ENCODE measurements at places on chromosomes 12 and 14. TPM values are rescaled to one million over a fixed set of nuclear protein-coding genes. Genes with fewer than 3 reads are reported as not detected.

ARHGAP9 gene
- 187 TPM for polyA plus RNA-seq

RDH12 gene
- polyA plus RNA-seq: not detected

TPH2 gene
- not detected for polyA plus RNA-seq

SLC25A47 gene
- not detected for polyA plus RNA-seq

KLHL33 gene
- polyA plus RNA-seq: not detected

GRIP1 gene
- 0.60 TPM for polyA plus RNA-seq

CELA1 gene
- 2.0 TPM for polyA plus RNA-seq

DNA sequence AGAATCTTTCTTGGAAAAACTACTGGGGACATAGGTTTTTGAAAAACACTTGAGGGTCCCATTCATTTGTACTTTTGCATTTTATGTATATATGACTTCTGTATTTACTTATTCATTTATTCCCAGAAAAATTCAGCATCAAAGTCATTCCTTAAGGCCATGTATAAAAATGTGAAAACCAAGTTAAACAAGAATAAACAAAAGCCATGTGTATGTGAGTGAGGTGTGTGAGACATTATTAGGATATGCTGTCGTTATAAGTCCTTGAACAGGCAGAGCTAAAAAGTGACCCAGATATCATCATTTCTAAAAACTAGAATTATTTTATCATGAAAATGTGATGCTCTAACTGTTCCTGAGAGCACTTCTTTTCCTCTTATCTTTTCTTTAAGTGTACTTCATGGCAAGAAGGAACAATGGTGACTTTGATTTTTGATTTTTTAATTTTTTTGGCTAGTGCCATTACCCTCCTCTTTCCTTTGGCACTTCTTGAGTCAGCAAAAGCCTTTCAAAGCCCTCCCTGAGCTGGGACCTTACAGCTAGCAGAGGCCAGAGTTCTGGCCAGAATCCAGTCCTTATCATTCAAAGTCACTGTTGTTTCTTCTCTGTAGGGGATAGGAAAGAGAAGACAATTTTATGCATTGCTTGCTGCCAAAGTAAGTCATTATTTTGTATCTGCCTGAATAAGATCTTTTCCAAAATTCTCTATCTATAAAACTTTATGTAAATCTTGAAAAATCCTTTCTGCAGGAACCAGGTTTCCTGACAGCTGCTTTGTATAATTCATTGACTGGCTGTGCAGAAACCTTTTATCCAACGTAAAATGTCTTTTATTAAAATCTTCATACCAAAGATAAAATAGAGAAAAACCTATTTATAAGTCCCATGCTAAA, 419.7 kb upstream of the PRICKLE1 start:
- H3K4me1 ChIP-seq: no peaks in the 10 kb centered on the region
- H3K27me3 ChIP-seq: no peaks in the 10 kb centered on the region
- no peak overlapping the region for H3K27ac ChIP-seq
- H3K36me3 ChIP-seq: no peaks in the 10 kb centered on the region
- no peak for DNase-seq
- no peak overlapping the region for H3K4me3 ChIP-seq

DNA sequence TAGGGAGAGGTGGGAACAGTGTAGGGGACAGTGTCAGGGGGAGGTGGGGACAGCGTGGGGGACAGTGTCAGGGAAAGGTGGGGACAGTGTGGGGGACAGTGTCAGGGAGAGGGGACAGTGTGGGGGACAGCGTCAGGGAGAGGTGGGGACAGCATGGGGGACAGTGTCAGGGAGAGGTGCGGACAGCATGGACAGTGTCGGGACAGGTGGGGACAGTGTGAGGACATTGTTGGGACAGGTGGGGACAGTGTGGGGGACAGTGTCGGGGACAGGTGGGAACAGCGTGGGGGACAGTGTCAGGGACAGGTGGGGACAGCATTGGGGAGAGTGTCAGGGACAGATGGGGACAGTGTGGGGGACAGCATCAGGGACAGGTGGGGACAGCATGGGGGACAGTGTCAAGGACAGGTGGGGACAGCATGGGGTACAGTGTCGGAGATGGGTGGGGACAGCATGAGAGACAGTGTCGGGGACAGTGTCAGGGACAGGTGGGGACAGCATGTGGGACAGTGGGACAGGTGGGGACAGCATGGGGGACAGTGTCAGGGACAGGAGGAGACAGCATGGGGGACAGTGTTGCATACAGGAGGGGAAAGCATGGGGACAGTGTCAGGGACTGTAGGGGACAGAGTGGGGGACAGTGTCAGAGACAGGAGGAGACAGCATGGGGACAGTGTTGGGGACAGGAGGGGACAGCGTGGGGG, 139.0 kb downstream of the TMEM121 start:
- no peak overlapping the region for H3K4me3 ChIP-seq
- no peaks in the 10 kb centered on the region for H3K36me3 ChIP-seq
- DNase-seq: no peak
- H3K4me1 ChIP-seq: no peaks in the 10 kb centered on the region
- H3K27me3 ChIP-seq: no peaks in the 10 kb centered on the region

DNA sequence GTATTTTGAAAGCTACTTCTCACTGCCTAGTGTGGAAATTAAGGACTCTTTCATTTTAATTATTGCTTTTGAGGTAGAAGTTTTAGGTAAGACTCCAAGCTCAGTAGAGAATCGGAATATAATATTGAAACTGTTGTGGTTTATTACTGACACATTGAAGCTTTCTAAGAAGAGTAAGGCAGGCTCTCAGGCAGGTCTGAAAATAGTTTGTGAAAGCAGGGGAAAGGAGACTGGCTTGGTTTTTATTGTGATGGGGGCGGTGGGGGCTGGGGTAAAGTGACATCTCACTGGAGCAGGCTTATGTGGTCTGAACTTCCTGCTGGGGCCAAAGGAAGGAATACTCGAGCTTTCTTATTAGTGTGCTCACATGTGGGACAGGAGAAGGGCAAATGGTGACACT, 79.5 kb downstream of the OTOGL start:
- H3K4me1 ChIP-seq: no peaks in the 10 kb centered on the region
- no peak overlapping the region for H3K27ac ChIP-seq
- DNase-seq: no peak
- no peak overlapping the region for H3K4me3 ChIP-seq
- H3K36me3 ChIP-seq: no peaks in the 10 kb centered on the region

DNA sequence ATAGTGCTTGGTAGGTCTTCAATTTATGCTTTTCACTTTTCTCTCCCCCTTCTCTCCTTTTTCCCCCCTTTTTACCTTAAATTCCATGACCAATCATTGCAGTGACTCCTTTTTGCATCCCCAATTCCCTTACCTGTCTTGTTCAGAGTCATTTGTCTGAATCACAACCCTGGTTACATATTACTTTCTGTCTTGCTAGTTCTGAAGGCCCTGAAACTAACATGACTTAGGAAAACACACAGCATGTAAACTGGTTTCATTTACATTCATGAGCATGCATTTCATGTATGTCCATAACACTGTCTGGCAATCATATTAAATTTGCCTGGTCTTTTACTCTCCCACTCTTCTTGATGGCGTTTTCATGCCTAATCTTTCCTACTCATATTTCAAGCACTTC, 20.3 kb upstream of the FOXG1 start:
- H3K4me3 ChIP-seq: no peak overlapping the region
- H3K36me3 ChIP-seq: no peaks in the 10 kb centered on the region
- no peaks in the 10 kb centered on the region for H3K4me1 ChIP-seq

- H3K36me3 ChIP-seq: no peaks in the 10 kb centered on the region
- no peak overlapping the region for H3K27ac ChIP-seq
- no peaks in the 10 kb centered on the region for H3K27me3 ChIP-seq
- H3K4me1 ChIP-seq: no peaks in the 10 kb centered on the region
Observed at GRCh38 chr12:44673811-44674210, 202.3 kb downstream of the NELL2 start.

DNA sequence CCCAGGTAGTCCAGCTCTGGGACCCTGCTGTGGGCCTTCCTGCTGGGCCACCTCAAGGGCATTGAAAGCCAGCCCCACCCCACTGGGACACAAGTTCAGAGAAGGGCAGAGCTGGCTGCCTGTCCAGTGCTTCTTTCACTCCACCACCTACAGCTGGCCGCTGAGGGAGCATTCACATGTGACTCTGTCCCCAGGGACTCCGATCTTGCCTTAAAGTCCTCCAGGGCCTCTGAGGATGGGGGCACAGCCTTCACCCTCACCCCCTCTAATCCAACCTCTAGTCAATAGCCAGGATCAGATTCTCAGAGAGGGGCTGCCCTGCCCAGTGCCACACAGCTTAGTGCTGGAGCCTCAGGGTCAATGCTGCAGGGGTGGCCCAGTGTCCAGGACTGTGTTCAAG, 5.0 kb upstream of the CYP46A1 start:
- H3K27me3 ChIP-seq: no peaks in the 10 kb centered on the region
- no peak for DNase-seq
- H3K27ac ChIP-seq: no peak overlapping the region

DNA sequence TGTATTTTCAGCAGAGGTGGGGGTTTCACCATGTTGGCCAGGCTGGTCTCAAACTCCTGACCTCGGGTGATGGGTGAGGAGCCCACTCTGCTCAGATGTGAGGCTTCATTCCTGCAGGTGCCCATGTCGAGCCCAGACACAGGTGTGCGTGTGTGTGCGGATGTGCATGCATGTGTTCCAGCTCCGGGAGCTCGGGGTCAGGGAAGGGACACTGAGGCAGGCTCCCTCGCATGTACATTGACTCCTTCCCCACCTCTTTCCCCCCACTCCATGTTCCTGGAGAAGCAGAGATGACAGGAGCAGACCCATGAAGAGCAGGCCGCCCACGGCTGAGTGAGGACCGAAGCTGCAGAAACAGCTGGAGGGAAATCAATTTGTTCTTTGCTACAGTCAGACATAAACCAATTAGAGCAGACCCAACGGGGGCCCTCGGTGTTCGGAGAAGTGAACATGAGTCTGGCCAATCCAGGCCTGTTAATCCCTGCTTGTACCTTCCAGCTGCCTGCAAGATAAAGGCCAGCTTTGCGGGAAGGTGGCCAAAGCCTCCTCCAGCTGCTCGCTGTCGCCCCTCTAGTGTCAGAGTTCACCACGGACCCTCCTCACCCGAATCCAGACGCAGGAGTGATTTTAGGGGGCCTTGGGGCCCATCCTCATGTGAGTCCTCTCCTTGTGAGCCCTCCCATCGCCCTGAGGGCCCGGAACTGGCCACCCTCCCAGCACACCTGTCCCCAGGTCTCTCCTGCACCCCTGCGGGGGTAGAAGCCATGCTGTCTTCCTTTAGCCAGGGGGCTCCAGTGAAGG, 321.0 kb upstream of the RTL1 start:
- no peaks in the 10 kb centered on the region for H3K36me3 ChIP-seq
- no peaks in the 10 kb centered on the region for H3K27me3 ChIP-seq
- no peaks in the 10 kb centered on the region for H3K4me1 ChIP-seq
- DNase-seq: no peak
- no peak overlapping the region for H3K4me3 ChIP-seq
- no peak overlapping the region for H3K27ac ChIP-seq

DNA sequence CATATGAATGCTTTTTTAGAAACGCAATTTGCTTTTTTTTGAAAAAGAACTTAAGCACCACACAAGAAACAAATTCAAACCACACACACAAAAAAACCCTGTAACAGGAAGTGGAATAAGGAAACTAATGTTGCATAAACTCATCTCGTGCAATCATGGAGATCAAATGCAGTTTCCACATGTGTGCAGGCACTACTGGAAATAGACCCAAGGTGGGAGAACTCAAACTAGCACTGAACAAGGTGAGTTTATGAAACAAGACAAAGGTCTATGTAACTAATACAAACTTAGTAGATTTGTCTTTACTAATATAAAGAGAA, 17.5 kb downstream of the NIN start:
- peaks cover 21% of the 10 kb centered on the region for H3K4me1 ChIP-seq
- H3K36me3 ChIP-seq: no peaks in the 10 kb centered on the region
- H3K27me3 ChIP-seq: no peaks in the 10 kb centered on the region
- peak overlapping the region; percentile 54 for H3K4me3 ChIP-seq

DNA sequence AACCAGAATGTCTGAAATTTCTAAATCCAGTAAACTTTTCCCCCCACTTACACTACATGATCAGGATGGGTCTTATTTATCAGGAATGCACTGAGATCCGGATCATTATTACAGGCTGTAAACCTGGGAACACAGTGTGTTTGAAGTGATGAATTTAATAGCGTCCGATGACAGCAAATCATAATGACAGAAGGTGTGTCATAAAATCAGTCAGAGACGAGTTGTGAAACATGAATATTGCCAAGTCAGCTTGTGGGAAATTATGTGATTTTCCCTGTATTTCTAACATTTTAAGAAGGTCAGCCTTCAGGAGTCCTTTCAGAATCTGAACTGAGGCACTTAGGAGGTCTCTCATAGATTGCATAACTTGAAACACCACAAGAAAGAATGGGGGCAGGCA, 36.7 kb downstream of the RERG start:
- no peak overlapping the region for H3K4me3 ChIP-seq
- H3K4me1 ChIP-seq: no peaks in the 10 kb centered on the region
- H3K36me3 ChIP-seq: no peaks in the 10 kb centered on the region
- no peak overlapping the region for H3K27ac ChIP-seq
- DNase-seq: no peak

GRCh38 chr12:52377266-52377665, 8.2 kb downstream of the KRT84 start:
- H3K4me3 ChIP-seq: no peak overlapping the region
- H3K36me3 ChIP-seq: no peaks in the 10 kb centered on the region

- no peak for DNase-seq
- H3K27ac ChIP-seq: no peak overlapping the region
- no peaks in the 10 kb centered on the region for H3K4me1 ChIP-seq
- no peaks in the 10 kb centered on the region for H3K36me3 ChIP-seq
- no peaks in the 10 kb centered on the region for H3K27me3 ChIP-seq
Observed at GRCh38 chr12:67773896-67774295, 125.4 kb downstream of the DYRK2 start.

DNA sequence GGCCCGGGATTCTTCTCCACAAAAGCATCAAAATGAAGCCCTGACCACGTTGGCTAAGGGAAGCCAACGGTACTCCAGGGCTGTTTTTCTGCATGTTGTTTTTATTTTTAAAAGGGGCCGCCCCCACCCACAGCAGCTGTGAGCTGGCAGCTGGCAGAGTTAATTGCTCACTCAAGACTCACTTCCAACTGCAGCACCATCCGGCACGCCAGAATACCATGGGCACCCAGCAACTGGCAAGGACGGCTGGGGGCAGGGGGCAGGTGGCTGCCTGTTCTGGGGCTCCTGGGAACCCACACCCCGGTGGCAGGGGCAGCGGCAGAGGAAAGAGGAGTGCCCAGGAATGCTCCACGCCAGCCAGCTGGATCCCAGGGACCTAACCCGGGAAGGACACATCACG, 44.3 kb downstream of the NCOR2 start:
- no peaks in the 10 kb centered on the region for H3K27me3 ChIP-seq
- H3K27ac ChIP-seq: no peak overlapping the region
- no peak overlapping the region for H3K4me3 ChIP-seq
- peaks cover 2% of the 10 kb centered on the region for H3K4me1 ChIP-seq
- no peak for DNase-seq
- H3K36me3 ChIP-seq: no peaks in the 10 kb centered on the region

Measured in CD4-positive, CD25-positive, alpha-beta regulatory T cell (primary cell).